Germinal center (tissue), 1 donor: ENCODE measurements at places on chromosomes 12 and 14.

GRCh38 chr12:78430551-78430950 is 434.0 kb upstream of the SYT1 start:
- no peak for DNase-seq

DNA sequence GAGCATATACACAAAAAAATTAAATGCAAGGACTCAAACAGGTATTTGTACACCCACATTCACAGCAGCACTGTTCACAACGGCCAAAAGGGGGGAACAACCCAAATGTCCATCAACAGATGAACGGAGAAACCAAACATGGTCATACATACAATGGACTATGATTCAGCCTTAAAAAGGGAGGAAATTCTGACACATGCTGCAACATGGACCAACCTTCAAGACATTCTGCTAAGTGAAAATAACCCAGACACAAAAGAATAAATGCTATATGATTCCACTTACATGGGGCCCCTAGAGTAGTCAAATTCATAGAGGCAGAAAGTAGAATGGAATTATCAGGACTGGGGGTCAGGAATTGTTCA is 29.5 kb downstream of the ACTN1 start:
- DNase-seq, result no peak

GRCh38 chr14:100223332-100224201 is 15.4 kb upstream of the YY1 start:
- DNase-seq, result no peak

GRCh38 chr12:109900752-109901580 is 892 bp downstream of the TCHP start:
- peak; percentile 38 for DNase-seq

DNA sequence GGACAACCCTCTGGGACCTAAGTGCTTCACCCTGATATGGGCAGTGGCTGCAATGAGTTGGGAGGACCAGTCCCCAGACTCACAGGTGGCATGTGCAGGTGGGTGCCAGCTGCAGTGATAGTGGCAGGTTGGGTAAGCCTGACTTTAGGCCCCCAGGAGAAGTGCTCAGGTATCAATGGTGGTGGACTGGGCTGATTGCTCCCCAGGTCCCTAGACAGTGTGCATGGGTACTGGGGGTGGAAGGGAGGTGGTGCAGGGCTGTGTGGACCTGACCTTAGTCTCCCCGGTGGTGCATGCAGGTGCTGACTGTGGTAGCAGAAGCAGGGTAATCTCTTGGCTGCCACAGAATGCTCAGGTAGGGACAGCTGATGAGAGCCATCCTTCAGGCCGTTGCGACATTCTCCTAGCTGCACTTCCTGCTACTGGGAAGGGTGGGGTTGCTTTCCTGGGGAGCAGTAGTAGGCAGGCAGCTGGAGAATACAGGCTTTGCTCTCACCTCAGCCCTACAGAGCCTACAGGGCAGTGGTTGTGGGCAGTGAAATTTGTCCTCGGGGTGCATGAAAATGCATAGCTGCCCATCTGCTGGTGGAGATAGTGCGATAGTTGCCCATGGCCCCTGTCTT is 33.3 kb upstream of the CCND2 start:
- no peak for DNase-seq

GRCh38 chr12:120286768-120287490 is 4.8 kb downstream of the RNU4-2 start:
- DNase-seq, result no peak

DNA sequence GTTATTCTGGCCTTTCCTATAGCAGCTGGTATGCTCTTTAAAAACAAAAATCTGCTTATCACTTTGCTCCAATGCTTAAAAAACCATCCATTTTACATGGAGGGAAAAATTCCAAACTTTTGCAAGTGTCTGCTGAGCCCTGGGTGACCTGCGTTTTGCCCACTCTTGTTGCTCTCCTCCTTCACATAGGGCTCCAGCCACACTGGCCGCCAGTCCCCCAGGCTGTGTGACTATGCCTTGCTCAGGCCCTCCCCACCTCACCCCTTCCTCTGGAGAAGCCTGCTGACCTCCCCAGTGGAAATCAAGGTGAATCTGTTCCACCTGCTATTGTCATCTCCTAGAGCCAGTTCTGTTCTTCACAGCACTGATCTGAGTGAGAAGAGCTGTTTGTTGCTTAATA is 126.9 kb downstream of the SLC25A47 start:
- DNase-seq, result no peak

DNA sequence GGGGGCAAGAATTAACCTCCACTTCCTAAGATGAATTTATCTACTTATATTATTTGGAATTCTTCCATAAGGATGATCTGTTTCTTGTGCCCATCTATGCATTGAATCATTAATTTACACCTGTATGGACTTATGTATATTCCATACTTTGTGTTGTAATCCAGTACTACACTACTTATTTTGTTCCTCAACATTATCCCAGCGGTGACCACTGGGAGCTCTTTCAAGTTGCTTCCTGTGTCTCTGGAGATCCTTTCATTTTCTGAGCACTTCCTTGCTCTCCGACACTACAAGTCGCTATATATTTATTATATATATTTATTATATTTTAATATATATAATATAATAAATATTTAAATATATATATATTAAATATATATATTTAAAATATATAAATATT is 54.9 kb upstream of the SCN8A start:
- DNase-seq, result no peak

- DNase-seq, result no peak
These were observed 57.6 kb downstream of the SPTSSA start for GRCh38 chr14:34404416-34404815.

GRCh38 chr14:74720526-74720925 is 7.6 kb downstream of the FCF1 start:
- no peak for DNase-seq

DNA sequence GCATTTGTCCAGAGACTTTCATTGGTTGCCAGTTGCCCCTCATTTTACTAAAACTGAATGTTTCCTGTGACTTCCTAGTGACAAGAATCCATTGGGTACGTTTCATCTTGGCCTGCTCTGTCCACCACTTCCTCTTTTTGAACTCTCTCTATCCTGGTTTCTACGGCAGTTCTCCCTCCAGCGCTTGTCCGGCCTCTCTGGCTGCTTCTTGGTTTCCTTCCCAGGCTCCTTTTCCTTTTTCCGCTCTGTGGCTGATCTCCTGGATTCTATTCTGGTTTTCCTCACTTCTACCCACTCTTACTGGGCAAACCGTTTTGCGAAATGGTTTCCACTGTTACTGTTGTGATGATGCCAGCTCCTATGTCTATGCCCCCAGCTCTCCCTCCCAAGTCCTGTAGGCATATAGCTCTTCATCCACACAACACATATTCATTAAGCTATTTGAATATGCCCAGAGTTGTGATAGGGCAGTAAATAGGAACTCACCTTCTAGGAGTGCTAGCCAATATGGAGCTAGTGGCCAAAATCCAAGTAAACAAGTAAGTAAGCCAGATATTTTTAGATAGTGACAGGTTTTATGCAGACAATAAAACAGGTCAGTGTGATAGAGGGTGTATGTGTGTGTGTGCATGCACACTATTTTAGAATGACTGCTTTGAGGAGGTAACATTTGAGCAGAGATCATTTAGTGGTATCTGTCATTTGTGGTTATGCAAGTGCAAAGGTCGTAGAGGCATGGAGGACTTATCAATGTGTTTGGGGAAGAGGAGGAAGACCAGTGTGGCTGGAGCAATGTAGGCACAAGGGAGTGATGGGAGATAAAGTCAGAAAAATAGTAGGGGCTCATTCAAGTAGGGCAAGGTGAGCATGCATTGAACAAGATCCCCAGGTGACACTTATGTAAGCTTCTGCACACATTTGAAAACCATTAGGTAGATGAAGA is 27.9 kb upstream of the CTDSP2 start:
- no peak for DNase-seq

- peak; percentile 76 for DNase-seq
These were observed 764 bp downstream of the DYNLL1 start for GRCh38 chr12:120496413-120497340.

DNA sequence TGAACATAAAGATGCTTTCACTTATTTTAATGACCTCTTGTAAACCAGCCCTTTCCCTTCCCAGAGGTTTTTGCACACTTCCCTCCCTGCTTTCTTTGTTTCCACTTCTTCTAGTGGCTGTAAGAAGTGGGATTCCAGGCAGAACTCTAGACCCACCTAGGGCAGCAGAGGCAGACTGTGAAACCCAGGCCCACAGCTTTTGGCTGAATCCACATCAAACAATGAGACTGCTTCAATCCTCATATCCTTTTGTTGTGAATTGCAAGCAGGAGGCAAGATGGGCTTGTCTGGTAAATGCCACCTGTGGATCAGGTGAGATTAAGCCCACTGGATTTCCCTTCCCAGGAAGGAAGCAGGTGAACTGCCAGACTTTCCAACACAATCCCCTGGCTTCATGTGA is 12.8 kb downstream of the CCDC177 start:
- no peak for DNase-seq

- DNase-seq, result no peak
These were observed 314.3 kb upstream of the OR4E1 start for GRCh38 chr14:21987937-21988336.

GRCh38 chr14:102544046-102544746 is 34.6 kb upstream of the ANKRD9 start:
- no peak for DNase-seq

GRCh38 chr14:70660967-70661893 is 19.5 kb downstream of the TTC9 start:
- DNase-seq, result peak; percentile 50

DNA sequence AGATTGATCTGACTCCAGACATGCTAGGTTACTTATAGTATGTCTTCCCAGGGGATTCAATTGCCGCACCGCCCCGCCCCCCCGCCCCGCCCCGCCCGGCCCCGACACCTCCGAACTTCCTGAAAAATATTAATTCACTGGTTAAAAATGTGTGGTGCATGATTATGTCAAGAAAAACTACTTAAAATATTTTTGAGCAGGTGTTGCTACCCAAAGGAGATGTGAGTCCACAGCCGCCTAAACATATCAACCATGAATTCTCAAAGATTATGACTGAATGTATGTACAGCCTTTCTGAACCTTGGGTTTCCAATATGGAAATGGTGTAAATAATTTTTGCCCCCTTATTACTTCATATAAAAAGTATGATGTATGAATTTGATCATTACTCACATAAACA is 2.7 kb upstream of the RIMKLB start:
- DNase-seq, result no peak

GRCh38 chr14:73283608-73284379 is 46.5 kb downstream of the PAPLN start:
- DNase-seq, result no peak

GRCh38 chr14:61651355-61651754 is 44.0 kb upstream of the HIF1A start:
- DNase-seq, result no peak

DNA sequence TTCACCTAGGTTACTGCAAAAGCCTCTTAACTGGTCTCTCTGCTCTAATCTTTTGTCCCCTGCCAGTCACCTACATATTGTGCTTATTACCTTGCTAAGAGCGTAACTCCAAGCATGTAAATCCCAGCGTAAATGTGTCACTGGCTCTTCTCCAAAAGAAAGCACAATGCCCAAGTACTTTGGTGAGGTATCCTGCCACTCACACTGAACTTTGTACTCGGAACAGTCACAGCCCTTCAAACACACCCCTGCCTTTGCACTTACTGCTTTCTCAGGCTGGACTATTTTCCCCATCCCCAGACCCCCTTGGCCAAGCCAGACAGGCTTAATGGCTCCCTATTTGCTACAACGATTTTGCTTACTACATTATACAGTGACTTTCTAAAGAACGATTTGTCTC is 31.7 kb downstream of the GALNT4 start:
- DNase-seq, result no peak
